ENCODE measurements at places on chromosomes 4 and X. TPM values are rescaled to one million over a fixed set of nuclear protein-coding genes. Genes with fewer than 3 reads are reported as not detected.

DNA sequence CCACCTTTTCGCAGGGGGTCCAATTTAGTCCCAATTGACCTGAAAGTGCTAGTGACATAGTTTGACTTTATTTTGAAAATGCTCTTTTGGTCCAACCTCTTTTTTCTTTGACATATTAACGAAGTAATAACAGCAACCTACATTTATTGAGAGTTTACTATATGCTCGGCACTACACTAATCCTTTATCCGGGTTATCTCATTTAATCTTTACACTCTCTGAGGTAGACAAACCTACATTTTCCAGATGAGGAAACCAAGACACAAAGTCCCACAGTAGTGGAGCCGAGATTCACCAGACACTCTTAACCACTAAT, 307 bp upstream of the ATRX start:
- H3K4me1 ChIP-seq = peaks cover 19% of the 10 kb centered on the region
- H3K27ac ChIP-seq = peak overlapping the region; percentile 100
- H3K36me3 ChIP-seq = no peaks in the 10 kb centered on the region

DNA sequence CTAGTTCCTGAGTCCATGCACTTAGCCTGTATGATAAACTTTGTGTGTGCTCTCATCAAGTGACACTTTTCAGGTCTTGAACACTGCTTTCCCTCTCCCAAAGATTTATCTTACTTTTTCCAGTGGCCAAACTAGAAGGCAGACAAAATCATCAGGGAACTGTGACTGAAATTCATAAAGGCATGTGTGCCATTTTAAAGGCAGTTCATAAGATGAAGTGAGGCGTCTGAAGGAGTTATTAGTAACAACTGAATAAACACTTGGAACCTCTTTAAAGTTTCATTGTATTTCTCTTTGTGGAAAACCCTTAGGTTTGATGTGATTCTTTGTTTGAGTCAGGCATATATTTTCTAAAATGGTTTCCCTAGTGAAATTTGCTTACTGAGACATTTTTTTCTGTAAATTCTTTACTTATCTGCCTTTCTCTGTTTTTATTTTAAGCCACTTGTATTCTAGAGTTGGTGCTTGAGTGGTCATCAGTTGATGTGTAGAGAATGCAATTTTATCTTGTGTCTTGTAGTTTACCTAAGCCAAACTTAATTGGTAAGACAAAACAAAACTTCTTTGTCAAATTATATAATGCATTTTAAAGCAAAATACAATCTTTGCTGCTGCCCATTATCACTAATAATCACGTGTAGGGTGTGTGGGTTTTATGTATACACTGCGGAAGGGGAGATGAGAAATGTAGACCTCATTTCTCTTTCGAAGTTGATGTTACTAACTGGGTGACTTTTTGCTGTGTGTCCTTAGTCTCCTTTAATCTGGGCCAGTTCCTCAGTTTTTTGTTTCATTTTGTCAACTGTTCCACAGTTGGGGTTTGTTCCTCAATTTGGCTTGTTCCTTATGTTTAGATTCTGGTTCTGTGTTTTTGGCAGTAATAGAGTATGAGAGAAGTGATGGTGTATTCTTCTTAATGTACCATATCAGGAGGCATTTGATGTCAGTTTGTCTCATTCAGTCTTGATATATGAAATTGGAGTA, 56.8 kb downstream of the RBPJ start:
- H3K27me3 ChIP-seq = no peaks in the 10 kb centered on the region
- no peaks in the 10 kb centered on the region for H3K36me3 ChIP-seq
- peaks cover 66% of the 10 kb centered on the region for H3K4me1 ChIP-seq
- H3K27ac ChIP-seq = peak overlapping the region; percentile 81

DNA sequence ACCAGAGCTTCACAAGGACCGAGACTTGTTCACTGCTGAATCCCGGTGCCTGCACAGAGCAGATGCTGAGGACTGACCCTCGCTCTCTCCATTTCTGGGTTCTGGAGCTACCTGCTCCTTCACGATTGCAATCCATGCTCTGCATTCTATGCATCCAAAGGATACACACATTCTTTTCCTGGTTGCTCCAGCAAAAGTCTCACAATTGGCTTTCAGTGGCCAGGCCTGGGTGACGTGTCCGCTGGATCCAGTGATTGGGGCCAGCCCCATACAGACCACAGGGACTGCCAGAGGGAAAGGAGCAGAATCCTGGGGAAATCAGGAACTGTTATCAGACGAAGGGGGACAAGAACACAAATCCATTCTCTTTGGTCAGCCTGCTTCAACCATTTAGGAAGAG, 14.9 kb upstream of the CDKN2AIP start:
- no peak overlapping the region for H3K4me3 ChIP-seq
- H3K36me3 ChIP-seq = peaks cover 18% of the 10 kb centered on the region
- H3K27me3 ChIP-seq = peaks cover 10% of the 10 kb centered on the region

DNA sequence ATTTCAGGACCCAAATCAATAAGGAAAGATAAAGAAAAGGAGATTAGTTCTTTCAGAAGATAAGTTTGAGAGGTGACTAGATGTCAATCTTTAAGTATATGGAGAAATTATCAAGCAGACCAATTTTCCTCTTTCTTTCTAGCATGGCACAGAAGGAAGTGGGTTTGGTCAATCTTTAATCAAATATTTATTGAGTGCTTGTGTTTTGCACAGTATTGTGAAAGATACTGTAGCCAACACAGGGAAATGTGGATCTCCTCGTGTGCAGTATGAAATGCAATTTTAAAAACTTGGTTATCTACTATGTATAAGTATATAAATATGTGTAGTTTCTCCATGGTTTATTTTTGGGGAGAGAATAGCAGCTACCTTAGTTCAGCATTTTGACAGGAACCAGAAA, 655.2 kb downstream of the RAPGEF2 start:
- no peaks in the 10 kb centered on the region for H3K4me1 ChIP-seq
- H3K27ac ChIP-seq = no peak overlapping the region
- no peak overlapping the region for H3K4me3 ChIP-seq
- peaks cover 27% of the 10 kb centered on the region for H3K36me3 ChIP-seq

GRCh38 chr4:181140037-181140603, 1103.1 kb upstream of the TENM3 start:
- no peak overlapping the region for H3K4me3 ChIP-seq
- no peaks in the 10 kb centered on the region for H3K36me3 ChIP-seq
- 0 out of 2 replicates have a peak, but pooled peaks cover 6% of the 10 kb centered on the region for H3K4me1 ChIP-seq

- H3K36me3 ChIP-seq = no peaks in the 10 kb centered on the region
- H3K27ac ChIP-seq = no peak overlapping the region
- no peak overlapping the region for H3K4me3 ChIP-seq
- H3K4me1 ChIP-seq = peaks cover 30% of the 10 kb centered on the region
- H3K27me3 ChIP-seq = no peaks in the 10 kb centered on the region
These were observed 51.0 kb upstream of the MTM1 start for GRCh38 chrX:150517303-150517910.

DNA sequence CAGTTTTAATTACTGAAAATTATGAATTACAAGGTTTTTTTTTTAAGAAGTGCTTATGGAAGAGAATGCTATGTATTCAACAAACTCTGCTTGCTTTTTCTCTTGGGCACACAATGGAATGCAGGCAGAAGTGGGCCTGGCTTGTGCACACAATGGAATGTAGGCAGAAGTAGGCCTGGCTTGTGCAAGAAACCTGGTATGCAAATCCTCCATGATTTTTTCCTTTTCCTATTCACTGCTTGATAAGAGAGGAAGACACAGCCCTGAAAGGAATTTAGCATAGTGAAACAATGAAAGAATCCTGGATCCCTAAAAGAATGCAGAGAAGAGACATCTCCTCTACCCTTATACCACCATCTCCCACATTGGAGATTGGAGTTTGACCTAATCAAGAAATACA, 138.4 kb downstream of the COL25A1 start:
- DNase-seq = no peak
- H3K27ac ChIP-seq = no peak overlapping the region
- no peaks in the 10 kb centered on the region for H3K27me3 ChIP-seq
- no peaks in the 10 kb centered on the region for H3K36me3 ChIP-seq
- H3K4me3 ChIP-seq = no peak overlapping the region

DNA sequence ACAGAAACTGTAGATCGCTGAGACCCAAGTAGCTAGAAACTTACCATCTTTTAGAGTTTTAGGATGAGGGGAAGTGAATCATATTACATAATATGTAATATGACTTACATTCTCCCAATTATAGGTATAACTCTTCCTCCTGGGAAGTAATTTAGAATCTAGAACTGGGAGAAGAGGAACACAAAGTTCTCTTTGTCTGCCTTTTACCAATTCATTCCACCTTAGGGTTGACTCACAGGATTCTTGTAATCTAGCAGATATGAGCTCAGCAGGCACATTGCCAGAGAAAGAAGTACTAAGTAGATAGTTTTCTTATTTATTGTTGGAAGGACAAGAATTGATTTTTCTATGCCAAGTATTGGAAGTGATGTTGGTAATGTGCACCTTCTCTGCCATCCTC, 58.0 kb upstream of the CCSER1 start:
- H3K4me1 ChIP-seq = peaks cover 6% of the 10 kb centered on the region
- no peaks in the 10 kb centered on the region for H3K27me3 ChIP-seq
- DNase-seq = no peak
- H3K27ac ChIP-seq = no peak overlapping the region
- no peaks in the 10 kb centered on the region for H3K36me3 ChIP-seq

DNA sequence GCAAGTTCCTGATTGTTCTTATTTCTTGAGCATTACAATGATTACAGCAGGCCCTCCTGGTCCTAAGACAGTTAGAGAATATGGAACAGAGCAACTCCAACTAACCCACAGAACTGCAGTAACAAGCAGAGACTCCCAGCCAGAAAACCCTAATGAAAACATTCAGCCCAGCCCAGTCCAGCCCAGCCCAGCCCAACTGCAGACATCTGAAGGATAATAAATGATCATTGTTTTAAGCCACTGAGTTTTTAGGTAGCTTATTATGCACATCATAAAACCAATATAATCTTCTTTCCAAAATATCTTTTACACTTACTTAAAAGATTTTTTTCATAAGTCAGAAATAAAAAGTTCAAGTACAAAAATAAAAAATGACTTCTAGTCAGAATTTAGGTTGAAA, 51.3 kb downstream of the SPOCK3 start:
- H3K36me3 ChIP-seq = no peaks in the 10 kb centered on the region
- no peaks in the 10 kb centered on the region for H3K27me3 ChIP-seq
- no peak for DNase-seq
- H3K27ac ChIP-seq = no peak overlapping the region
- no peak overlapping the region for H3K4me3 ChIP-seq

- no peak for DNase-seq
- H3K27ac ChIP-seq = no peak overlapping the region
- H3K27me3 ChIP-seq = no peaks in the 10 kb centered on the region
- H3K36me3 ChIP-seq = peaks cover 5% of the 10 kb centered on the region
- H3K4me1 ChIP-seq = peaks cover 22% of the 10 kb centered on the region
These were observed 25.6 kb downstream of the APELA start for GRCh38 chr4:164902608-164903007.

GRCh38 chr4:44861756-44862155, 135.4 kb upstream of the GNPDA2 start:
- peaks cover 43% of the 10 kb centered on the region for H3K27me3 ChIP-seq
- H3K4me1 ChIP-seq = peaks cover 50% of the 10 kb centered on the region
- 0 out of 2 replicates have a peak, but pooled peaks cover 4% of the 10 kb centered on the region for H3K36me3 ChIP-seq
- no peak overlapping the region for H3K4me3 ChIP-seq

DNA sequence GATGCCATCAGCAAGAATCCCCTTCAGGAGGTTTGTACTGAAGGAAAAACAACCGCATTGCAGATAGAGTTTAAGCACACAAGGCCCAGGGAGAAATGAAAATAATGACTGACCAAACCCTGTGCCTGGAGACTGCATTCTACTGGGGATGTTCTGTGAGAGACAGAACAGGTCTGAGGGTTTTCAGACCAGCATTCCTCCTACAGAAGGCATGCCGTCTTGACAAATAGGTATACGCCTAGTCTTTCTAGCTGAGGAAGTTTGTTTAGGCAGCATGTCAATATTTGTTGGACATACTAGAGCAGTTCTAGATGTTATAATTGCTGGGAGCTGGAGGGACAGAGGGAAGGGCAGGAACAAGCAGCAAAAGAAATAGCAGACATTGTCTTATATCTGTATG, 68.4 kb upstream of the SCOC start:
- H3K4me3 ChIP-seq = no peak overlapping the region
- H3K27ac ChIP-seq = no peak overlapping the region
- H3K4me1 ChIP-seq = no peaks in the 10 kb centered on the region
- no peaks in the 10 kb centered on the region for H3K36me3 ChIP-seq
- peaks cover 31% of the 10 kb centered on the region for H3K27me3 ChIP-seq

DNA sequence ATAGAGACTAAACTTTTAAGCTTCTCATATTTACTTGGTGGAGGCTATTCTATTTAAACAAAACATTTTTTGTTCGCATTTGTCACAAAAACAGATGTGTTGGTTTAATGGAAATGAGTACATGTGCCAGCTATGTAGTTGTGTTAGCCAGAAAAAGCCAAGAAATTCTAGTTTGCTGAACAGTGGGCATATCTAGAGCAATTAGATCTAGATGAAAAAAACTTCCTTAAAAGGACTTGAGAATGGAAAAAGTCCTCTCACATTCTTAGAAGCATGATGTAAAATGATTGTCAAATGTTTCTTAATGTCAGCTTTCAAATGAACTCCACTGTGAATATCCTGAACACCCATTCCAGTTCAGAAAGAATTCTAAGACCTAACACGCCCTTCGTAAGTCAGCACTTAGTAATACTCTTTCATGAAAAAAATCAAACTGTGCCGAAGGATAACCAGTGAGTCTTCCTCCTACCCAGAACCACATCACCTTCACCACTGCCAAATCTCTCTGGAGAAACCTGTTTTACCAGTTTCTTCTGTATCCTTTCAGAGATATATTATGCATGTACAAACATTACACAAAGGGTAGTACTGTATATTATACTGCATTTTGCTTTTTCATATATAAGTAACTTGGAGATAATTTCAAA, 28.2 kb downstream of the PHKA1 start:
- peaks cover 4% of the 10 kb centered on the region for H3K4me1 ChIP-seq
- peaks cover 16% of the 10 kb centered on the region for H3K36me3 ChIP-seq
- no peaks in the 10 kb centered on the region for H3K27me3 ChIP-seq
- no peak overlapping the region for H3K4me3 ChIP-seq

- peaks cover 39% of the 10 kb centered on the region for H3K4me1 ChIP-seq
- no peak overlapping the region for H3K27ac ChIP-seq
- H3K4me3 ChIP-seq = no peak overlapping the region
- DNase-seq = peak; percentile 36
These were observed 35.7 kb downstream of the ACE2 start for GRCh38 chrX:15564981-15565579.

GRCh38 chr4:5784960-5785611, 74.1 kb downstream of the EVC start:
- no peaks in the 10 kb centered on the region for H3K27me3 ChIP-seq
- H3K27ac ChIP-seq = no peak overlapping the region
- peaks cover 5% of the 10 kb centered on the region for H3K4me1 ChIP-seq
- DNase-seq = no peak
- peaks cover 34% of the 10 kb centered on the region for H3K36me3 ChIP-seq
- H3K4me3 ChIP-seq = no peak overlapping the region

Gene FATE1
- total RNA-seq = not detected

Gene PDZD4
- total RNA-seq = 120 TPM

Gene SOWAHB
- 1.5 TPM for total RNA-seq

Gene ANOS1
- total RNA-seq = 27.3 TPM

Gene RAB40A
- total RNA-seq = 0.17 TPM

Gene H2BW2
- total RNA-seq = 0.15 TPM
